Peyer's patch (tissue), 4 donors: ENCODE measurements at places on chromosomes 7 and 10.

DNA sequence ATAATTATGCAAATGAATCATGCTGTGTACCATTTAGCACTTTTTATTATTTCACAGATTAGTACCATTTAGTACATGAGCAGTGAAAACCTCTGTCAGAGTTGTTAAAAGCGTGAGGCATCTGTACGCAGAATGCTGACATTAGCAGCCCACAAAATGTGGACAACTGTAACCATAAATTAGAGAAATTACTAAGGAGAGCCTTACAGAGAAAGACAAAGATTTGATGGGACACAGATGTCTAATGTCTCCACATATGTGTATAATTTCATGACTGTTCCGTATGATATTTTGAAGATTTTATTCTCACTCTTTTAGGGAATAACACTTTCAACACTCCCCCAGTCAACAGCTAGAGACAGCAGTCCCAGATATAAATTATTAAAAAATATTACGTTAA, 414.0 kb upstream of the ANKRD30A start:
- DNase-seq, result no peak

GRCh38 chr7:88344956-88345832, 38.5 kb upstream of the STEAP4 start:
- no peak for DNase-seq

DNA sequence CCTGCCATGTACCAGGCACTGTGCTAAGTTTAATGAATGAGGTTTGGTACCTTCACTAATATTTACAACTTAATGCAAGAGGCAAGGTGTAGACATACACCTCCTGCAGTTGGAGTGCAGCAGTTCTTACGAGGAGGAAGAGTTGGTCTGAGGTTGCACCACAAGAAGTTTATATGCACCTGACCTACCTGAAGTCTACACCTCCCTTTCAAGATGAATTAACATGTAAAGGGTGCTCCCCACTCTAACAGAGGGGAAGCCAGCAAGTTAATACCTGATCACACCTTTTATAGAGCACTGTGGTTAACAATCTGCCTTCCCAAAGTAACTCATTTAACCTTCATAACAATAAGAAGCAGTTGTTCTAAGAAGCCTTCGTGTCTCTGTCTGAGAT, 120.0 kb downstream of the LYZL1 start:
- DNase-seq, result no peak

GRCh38 chr10:109205929-109206585, 717.3 kb downstream of the XPNPEP1 start:
- no peak for DNase-seq

DNA sequence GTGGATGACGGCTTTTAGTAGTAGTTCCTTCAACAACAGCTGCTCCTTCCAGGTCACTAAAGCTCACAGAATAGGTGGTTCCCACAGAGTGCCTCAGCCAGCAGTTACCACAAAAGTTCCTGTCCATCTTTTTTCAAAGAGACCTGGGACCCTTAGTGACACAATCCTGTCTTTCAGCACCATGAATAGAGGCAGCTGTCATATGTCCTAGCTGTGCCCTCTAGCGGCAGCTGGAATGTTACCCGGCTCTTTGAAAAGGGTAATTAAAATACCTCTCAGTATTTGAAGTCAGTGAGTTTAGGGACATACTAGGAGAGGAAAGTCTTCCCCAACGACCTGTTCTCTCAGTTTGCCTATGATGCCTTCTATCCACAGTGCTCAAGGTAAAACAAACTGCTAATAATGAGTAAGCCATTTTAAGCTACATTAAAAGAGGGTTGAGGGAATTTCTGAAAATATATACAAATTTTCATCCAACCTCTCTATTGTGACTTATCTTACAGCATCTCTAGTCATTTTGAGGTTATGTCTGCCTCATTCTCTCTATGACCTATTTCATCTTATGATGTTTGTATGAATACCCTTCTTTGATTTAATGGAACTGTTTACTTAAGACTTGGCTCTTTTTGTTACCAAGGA, 290.8 kb downstream of the NXPH1 start:
- DNase-seq, result peak; percentile 69

GRCh38 chr7:156656598-156656997, 16.0 kb downstream of the RNF32 start:
- DNase-seq, result no peak

DNA sequence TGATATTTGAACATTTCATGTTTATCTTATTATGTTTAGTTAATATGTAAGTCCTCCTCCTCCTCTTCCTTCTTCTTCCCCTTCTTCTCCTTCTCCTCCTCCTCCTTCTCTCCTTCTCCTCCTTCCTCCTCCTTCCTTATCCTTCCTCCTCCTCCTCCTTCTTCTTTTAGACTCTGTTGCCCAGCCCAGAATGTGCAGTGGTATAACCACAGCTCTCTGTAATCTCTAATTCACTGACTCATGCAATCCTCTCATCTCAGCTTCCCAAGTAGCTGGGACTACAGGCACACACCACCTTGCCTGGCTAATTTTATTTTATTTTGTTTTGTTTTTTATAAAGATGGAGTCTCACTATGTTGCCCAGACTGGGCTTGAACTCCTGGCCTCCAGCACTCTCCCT, 83.4 kb upstream of the ODAD2 start:
- no peak for DNase-seq

- DNase-seq, result no peak
Observed at GRCh38 chr10:108360187-108360586, 1195.7 kb upstream of the SORCS1 start.

DNA sequence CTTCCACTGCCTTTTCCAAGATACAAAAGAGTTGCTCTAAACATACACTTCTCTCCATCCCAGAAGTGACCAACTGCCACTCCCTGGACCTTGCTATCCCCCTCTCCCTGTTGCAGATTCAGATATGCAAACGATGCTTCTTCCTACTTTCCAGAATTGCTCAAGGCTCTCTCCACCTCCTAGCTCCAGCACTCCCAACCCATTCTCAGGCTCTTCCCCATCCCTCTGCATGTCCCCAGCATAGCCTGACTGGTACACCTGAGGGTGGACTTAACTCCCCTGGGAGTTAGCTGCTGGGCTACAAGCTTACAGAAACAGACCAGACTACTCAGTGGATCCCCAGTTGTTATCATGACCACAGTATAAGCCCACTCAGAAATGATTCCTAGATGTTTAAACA, 27.6 kb downstream of the MKRN1 start:
- DNase-seq, result no peak

GRCh38 chr10:71072823-71073210, 139.6 kb upstream of the UNC5B start:
- DNase-seq, result no peak

GRCh38 chr10:12221323-12222298, 25.6 kb downstream of the CDC123 start:
- DNase-seq, result no peak

DNA sequence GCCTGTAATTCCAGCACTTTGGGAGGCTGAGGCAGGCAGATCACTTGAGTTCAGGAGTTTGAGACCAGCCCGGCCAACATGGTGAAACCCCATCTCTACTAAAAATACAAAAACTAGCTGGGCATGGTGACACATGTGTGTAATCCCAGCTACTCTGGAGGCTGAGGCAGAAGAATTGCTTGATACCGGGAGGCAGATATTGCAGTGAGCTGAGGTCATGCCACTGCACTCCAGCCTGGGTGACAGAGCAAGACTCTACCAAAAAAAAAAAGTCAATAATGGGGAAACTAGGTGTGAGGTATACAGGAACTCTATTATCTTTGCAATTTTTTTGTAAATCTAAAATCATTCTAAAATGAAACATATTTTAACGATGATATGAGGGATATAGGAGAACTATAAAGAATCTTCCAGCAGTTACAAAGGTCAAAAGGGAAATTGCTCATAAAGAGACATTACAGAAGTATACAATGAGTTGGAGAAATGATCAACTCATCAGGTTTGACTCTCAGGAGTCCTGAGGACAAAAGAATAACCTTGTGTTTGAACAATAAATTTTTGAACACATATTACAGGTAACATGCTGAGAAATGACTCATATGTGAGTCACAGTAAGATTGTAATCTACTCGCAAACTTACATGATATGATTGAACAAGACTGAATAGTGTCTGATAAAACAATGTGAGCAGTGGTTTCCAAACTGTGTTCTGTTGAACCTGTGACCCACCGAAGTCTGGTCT, 272.6 kb downstream of the FGFR2 start:
- no peak for DNase-seq

DNA sequence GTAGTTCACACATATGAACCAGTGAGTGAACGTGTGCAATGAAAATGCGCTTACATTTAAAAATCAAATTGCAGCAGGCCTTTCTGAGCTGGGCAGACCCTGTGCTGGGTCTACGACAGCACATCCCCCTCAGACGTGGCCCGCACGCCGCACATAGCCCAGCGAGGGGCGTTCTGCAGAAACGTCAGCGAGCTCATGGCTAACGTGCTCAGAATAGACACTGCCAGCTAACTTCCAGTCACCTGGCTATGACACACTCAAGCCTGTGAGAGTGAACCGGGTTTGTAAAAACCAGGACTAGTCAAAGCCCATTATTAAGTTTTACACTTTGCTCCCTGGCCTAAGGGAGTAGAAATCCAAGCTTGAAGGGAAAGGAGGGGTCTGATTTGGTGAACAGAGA, 108.1 kb upstream of the INSIG1 start:
- DNase-seq, result no peak
